Fibroblast of the aortic adventitia (primary cell): ENCODE measurements at places on chromosomes 3 and 15. TPM values are rescaled to one million over a fixed set of nuclear protein-coding genes. Genes with fewer than 3 reads are reported as not detected.

GRAMD1C gene
- 9.2 and 12.1 TPM in 2 replicates for total RNA-seq

- no peak for DNase-seq
Measured at GRCh38 chr15:68719672-68720071, 101.0 kb downstream of the ANP32A start.

DNA sequence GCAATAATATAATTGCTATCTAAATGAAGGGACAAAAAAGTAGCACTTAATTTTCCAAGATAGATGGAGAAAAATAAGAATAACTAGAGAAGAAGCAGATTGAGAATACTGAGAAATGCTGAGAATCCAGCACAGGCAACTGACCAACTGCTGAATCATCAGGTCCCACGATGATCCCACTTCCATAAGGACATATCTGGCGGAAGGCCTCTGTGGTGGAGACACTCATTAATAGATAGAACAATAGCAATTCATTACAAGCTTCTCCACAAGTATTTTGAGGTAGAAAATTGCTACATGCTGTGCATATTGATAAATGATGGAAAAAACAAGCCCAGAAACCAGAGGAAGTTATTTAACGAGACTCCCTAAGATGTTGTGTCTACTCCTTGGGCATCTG is 105.9 kb downstream of the DUT start:
- peak; percentile 80 for DNase-seq

DNA sequence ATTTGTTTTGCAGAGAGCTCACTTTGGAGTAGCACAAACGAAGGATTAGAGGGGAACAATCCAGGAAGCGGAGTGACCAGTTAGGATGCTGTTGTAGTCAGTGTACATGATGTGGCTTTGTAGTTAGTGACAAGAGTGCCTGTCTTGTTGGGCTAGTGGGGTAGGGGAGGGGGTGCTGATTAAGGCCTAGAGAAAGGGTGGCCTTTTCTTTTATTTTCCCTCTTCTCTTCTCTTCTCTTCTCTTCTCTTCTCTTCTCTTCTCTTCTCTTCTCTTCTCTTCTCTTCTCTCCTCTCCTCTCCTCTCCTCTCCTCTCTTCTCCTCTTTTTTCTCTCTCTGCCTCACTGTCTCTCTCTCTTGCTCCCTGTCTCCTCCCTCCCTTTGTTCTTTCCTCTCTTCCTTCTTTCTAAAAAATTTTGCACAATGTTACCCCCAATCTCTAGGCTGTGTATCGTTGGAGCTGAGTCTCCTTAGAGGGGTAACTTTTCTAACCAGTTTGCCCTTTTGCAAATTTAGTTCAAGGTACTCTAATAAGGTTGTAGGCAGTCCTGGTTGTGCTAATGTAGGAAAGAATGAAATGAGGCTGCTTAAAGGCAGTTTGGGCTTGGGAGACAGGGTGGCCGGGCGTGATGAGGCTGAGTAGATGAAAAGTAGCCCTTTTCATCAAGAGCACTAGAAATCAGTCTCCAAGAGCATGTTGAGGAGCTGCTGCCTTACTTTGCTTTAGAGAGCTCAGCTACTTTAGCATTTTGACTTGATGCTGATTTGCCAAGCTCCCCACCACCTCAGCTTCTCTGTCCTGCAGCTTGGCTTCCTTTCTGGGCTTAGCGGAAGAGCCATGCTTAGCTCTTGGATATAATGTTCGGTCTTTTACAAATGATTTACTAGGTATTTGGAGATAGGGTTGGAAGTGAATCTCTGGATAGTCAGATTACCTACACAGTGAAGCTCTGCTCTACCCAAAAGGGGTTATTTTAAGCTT is 58.6 kb downstream of the SV2B start:
- DNase-seq: no peak

- no peak for DNase-seq
Measured at GRCh38 chr3:193498215-193498614, 56.5 kb downstream of the ATP13A4 start.

DNA sequence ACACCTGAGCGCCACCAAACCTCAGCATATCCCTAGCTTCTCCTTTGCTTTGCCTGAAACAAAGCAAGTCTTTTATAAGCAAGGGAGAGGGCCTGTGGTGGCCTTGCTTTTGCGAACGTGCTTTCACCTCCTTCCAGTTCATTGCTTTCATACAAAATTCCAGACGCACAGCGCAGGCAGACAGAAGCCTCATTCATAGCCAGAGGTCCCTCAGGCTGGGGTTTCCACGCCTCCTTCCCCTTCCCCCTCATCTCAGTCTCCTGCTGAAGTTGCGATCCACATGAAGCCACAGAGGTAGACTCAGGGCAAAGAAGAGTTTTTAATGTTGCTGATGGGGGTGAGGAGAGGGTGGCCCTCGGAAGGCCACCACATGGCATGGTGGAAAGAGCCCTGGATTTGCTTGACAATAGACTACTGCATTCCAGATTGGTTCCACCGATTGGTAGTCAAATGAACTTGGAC is 59.4 kb upstream of the FLNB start:
- DNase-seq: no peak

- no peak for DNase-seq
Measured at GRCh38 chr15:101455291-101456025, 34.0 kb downstream of the PCSK6 start.
